ENCODE measurements at places on chromosomes 6 and 20. TPM values are rescaled to one million over a fixed set of nuclear protein-coding genes. Genes with fewer than 3 reads are reported as not detected.

DNA sequence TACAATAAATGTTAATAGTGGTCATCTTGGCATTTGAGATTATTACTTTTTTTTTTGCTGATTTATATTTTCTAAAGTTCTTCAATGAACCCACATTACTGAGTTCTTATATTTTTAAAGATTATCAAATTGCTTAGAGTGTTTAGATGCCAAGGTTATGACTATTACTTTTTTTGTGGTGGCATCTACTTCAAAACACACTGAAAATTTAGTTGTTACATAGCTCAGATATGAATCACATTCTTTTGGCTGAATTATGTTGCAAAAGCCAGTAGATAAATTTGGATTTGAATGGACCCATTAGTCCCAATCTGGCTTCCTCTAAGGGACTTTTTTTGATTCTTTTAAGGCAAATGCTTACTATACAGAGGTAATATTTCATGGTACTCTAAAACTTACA is 8.9 kb downstream of the UTRN start:
- DNase-seq = peak; percentile 64

LGSN gene
- not detected for total RNA-seq

SLC22A3 gene
- under 0.01 TPM for total RNA-seq

DNA sequence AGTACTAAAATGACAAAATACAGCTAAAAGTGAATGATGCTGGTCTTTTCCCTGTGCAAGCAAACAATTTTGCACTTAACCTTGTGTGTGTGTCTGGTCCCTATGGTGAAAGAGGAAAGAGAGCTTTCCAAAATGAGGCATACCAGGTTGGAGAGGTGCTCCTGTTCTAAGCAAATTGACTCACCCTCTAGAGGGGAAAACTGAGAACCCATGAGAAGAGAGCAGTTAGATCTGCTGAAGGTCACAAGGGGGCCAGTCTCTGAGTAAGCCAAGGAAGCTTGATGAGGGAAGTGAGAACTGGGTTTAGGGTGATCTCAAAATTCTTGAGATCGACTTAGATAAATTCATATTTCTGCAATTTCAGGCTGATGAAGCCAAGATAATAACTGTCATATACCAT is 157.5 kb upstream of the TBX18 start:
- no peak for DNase-seq

DNA sequence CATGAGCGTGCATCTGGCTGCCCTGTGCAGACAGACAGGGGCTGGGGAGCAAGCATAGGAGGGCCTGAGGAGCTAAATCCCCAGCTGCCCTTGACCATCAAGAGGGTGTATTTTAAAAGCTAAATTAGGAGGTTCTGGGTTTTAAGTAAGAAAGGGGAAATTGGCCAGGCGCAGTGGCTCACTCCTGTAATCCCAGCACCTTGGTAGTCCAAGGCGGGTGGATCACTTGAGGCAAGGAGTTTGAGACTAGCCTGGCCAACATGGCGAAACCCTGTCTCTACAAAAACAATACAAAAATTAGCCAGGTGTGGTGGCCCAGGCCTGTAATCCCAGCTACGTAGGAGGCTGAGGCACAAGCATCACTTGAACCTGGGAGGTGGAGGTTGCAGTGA is 27.8 kb downstream of the SERPINB6 start:
- DNase-seq = no peak

EPPIN gene
- not detected for total RNA-seq

LY6G5C gene
- total RNA-seq = 3.6 TPM

TNFRSF6B gene
- total RNA-seq = 16.8 TPM

GRCh38 chr6:26286168-26286877 is 78.7 kb upstream of the BTN3A2 start:
- DNase-seq = peak; percentile 82

DNA sequence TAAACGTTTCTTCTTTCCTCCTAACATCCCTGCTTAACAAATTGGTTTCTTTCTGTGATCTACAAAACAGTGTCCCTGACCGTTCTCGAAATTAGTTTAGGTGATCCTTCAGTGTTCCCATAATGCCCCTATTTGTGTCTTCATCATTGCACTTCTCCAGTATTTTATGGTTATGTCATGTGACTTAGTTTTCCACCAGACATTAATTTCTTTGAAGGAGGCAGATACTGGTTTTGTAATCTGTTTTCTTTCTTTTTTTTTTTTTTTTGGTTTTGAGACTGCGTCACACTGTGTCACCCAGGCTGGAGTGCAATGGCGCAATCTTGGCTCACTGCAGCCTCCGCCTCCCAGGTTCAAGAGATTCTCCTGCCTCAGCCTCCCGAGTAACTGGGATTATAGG is 49.2 kb downstream of the FAM217A start:
- no peak for DNase-seq

- DNase-seq = no peak
Measured at GRCh38 chr20:16637797-16638196, 64.5 kb upstream of the KIF16B start.

GINS1 gene
- 20.8 TPM for total RNA-seq

ETV7 gene
- total RNA-seq = 0.09 TPM

SAMD10 gene
- total RNA-seq = 4.3 TPM

GRCh38 chr20:31974951-31975487 is 7.1 kb downstream of the XKR7 start:
- DNase-seq = no peak

DNA sequence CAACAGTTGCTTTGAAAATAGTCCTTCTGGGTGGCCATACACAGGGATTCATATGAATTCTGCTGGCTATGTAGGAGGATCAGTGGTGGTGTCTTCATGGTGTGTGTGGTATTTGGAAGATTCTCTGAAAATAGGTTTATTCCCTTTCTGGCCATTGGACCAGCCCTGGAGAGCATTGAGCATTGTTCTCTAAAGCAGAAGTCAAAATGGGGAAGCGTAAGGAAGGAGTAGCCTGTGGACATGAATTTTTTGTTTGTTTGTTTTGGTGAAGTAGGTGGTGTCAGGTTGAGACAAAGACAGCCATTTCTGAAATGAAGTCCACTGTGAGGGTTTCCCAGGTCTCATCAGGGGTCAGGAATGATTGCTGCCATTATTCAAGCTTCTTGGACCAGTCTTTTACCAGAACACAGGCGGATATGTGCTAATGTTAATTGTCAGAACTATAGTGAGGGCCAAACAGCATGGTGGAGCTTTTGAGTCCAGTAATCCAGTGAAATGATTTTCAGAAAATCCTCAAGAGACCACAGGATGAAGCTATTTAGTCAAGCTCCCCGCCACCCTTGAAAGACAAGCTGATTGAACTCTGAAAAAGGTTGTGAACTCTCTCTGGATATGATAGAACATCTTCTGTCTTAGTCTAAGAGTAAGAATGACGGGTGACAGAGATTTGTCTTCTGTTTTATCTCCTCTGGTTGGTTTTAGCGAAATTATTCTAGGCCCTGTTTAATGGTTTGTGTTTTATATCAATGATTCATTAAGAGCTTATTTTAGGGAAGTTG is 60.0 kb downstream of the DNAH8 start:
- DNase-seq = no peak

- peak; percentile 66 for DNase-seq
Measured at GRCh38 chr20:59782986-59783640, 150.3 kb downstream of the SYCP2 start.

- DNase-seq = no peak
Measured at GRCh38 chr6:11132194-11132888, 20.8 kb upstream of the ERVFRD-1 start.

- no peak for DNase-seq
Measured at GRCh38 chr20:57082357-57082945, 184.0 kb downstream of the BMP7 start.

DNA sequence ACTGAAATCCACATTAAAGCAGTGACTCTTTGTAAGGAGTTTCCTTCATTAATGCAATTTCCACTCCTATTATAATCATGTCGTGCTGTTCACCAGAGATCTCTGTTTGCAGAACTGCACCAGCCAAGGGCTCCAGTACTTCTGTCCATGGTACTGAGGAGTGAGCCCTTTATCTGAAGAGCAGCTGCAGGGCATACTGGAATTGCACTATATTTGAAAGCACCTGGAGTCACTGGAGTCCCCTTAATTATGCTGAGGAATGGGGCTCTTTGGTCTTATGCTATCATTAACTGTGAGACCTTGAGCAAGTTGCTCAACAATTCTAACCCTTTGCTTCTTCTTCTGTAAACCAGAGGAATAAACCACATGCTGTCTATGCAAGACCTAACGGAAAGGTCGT is 61.7 kb upstream of the NUP153 start:
- peak; percentile 66 for DNase-seq

TOX2 gene
- total RNA-seq = 1.5 TPM

C20orf202 gene
- total RNA-seq = not detected

STX11 gene
- total RNA-seq = 17.2 TPM
